ENCODE measurements at places on chromosomes 1 and 21.

GRCh38 chr1:211705467-211706091 lies 30.2 kb upstream of the NEK2 start:
- DNase-seq = no peak

- DNase-seq = no peak
Measured at GRCh38 chr1:240630409-240630808, 18.5 kb upstream of the GREM2 start.

GRCh38 chr1:171965777-171966176 lies 124.5 kb downstream of the DNM3 start:
- DNase-seq = no peak

- no peak for DNase-seq
Measured at GRCh38 chr1:41330588-41331545, 30.4 kb upstream of the FOXO6 start.

DNA sequence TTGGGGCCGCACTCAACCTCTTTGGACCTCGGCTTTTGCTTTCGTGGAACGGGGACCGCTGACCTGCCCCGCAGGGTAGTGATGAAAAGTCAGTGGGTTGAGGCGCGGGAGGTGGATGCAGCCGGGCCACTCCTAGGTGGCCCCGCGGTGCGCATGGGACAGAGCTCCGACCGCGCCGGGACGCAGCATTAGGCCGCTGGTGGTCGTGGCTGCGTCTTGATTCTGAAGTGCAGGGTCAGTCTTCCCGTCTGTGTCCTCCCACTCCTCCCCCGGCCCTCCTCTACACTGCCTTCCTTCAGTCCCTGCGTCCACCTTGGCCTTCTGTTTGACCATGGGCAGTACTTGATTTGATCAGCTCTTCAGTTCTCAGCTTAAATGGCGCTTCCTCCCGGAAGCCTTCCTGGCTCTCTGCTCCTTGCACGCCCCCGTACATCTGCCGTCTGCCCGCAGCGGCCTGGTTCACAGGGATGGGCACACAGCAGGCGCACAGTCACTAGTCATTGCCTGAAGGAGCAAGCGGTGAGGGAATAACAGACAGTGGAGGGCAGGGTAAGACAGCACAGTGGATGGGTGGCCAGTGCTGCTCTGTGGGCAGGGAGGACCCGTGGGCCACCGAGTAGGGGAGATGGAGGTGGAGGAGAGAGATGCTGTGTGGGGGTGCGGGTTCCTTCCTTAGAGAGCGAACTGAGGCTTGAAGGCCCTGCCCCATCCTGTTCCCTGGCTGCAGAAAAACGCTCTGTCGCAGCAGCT lies 633 bp downstream of the THEMIS2 start:
- DNase-seq = no peak

- no peak for DNase-seq
Measured at GRCh38 chr1:193412748-193413147, 226.3 kb upstream of the B3GALT2 start.

DNA sequence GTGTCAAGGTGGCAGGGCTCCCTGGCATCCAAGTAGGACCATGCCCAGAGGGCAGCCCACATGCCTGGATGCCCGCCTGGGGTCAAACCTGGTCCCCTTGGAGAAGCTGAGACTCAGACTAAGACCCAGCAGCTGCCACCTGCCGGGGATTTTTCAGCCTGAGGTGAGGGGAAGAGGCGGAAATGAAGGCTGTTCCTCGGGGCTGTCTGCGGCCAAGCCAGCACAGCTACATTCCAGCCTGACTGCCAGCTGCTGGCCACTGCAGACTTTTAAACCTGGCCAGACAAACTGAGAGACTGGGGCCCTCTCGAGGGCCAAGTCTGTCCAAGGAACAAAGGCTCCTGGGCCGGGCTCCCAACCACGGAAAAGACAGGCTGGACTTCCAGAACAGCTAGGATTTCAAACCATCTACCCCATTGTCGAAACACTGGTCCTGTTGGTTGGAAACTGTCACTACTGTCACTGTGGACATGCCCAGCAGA lies 21.9 kb upstream of the PLEKHG5 start:
- DNase-seq = no peak

GRCh38 chr1:110227774-110228173 lies 17.7 kb downstream of the KCNC4 start:
- no peak for DNase-seq

DNA sequence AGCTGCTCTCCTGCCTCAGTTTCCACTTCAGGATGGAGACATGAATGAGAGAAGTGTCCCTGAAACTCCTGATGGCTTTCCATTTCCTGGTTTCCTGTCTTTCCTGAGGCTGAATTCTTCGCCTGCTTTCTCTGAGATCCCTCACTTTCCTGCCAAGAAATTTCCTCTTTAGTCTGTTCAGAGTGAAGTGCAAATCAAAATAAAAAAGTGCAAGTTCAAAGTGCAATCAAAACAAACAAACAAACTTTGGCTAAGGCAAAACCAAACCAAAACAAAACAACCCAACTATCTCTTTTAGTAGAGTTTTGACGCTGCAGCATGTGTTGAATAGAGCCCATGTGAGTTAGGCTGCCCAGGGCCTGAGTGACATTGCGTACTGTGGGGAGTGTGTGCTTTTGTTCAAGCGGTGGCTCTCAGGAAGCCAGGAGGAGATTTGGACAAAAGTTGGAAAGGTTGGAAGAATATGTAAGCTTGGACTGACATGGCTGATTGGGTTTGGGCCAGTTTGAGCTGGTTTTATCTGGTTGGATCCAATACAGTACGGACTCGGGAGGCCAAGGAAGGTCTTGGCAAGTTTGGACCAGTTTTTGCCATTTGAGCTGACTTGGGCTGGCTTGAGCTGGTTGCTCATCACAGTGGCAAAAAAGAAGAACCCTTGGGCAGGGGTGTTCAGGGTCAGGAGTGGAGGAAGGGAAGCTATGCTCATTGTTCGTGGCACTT lies 61.1 kb upstream of the TINAGL1 start:
- no peak for DNase-seq

DNA sequence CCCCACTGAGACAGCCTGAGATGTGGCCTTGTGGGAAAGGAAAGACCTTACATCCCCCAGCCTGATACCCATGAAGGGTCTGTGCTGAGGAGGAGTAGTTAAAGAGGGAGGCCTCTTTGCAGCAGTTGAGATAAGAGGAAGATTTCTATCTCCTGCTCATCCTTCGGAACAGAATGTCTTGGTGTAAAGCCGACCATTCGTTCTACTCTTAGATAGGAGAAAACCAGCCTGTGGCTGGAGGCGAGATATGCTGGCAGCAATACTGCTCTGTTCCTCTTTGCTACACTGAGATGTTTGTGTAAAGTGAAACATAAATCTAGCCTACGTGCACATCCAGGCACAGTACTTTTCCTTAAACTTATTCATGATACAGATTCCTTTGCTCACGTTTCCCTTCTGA lies 1.5 kb upstream of the CCDC27 start:
- DNase-seq = no peak

- no peak for DNase-seq
Measured at GRCh38 chr1:229894532-229894931, 172.5 kb upstream of the GALNT2 start.

DNA sequence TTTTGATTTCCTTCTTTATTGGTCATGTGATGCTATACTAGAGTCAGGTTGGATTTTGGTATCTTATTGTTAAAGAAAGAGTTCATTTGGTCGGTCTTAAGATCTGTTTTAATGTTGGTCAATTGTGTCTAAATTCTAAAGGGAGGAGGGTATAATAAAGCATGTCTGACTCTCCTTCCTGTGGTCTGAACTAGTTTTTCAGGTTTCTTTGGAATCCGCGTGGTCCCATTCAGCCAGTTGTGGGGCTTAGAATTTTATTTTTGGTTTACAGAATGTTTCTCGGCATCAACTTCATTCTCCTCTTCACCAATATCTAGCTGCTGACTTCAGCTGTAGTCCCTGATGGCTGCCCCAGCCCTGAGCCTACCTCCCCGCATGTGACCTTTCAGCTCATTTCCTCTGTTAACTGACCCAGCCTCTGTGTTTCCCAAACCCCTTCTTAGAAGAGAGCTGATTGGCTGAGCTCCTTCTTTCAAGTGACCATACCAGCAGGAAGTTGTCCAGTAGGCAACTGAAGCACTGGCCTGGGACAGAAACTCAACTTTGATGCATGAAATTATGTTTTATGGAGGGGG lies 8.7 kb upstream of the MYOC start:
- DNase-seq = no peak

DNA sequence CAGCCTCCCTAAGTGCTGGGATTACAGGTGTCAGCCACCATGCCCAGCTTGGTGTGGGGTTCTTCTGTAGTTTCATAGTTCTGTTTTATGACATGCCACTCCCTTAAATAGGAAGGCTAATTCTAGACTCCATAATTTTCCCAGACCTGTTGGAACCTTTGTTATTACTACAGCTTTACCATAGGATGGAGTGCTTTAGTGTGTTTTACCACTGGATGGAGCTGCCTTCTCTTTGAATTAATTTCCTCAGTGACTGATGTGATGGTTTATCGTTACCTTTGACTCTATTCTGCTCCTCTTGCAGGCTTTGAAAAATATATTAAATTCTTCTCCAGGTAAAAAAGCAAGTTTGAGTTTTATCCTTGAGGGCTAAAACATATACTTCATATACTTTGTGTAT lies 84.6 kb upstream of the NEK7 start:
- DNase-seq = no peak

DNA sequence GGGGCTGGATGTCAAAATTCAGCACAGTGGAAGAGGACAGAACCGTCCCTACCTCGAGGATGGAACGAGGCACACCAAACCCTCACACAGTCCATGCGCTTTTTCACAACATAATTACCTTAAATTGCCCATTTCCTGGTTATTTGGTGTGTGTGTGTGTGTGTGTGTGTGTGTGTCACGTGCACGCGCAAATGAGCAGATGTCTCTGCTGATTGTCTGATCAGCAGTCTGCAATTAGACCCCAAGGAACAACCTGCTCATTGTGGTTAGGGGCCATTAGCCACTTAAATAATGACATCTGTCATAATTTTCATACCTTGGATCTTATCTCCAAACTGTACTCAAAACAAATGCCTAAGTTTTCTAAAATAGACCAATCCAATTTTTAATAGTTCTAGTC lies 23.2 kb downstream of the AVPR1B start:
- DNase-seq = no peak
